ENCODE measurements at places on chromosomes 4 and X. TPM values are rescaled to one million over a fixed set of nuclear protein-coding genes. Genes with fewer than 3 reads are reported as not detected.

GRCh38 chr4:8095956-8096689, 62.5 kb downstream of the ABLIM2 start:
- no peak for DNase-seq

DNA sequence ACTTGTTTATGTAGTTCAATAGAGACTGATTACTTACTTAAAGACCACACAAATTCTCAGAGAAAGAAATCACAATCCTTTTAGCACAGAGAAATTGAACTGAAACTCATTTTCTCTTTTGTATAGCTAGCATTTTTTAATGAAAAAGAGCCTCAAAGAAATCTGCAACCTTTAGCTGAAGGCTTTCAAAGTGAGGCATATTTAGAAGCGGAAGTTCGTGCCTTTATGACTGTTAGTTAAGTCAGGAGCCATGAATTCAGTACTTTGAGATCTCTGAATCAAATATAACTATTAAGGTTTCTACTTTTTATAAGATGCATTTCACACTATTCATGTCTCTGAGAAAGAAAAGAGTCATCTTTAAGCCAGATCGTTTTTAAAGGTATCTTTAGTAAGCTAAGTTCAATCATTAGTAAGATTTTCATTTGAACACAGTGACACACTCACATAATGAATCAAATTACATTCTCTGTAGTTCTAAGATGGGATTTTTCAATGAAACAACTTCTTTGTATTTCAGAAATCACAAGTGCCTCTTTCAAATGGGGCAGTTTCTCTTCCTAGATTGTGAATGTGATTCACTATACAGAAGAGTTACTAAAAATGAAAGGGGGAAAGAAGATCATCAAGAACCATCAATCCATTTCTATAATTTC, 61.4 kb downstream of the SMARCA1 start:
- no peak for DNase-seq

DNA sequence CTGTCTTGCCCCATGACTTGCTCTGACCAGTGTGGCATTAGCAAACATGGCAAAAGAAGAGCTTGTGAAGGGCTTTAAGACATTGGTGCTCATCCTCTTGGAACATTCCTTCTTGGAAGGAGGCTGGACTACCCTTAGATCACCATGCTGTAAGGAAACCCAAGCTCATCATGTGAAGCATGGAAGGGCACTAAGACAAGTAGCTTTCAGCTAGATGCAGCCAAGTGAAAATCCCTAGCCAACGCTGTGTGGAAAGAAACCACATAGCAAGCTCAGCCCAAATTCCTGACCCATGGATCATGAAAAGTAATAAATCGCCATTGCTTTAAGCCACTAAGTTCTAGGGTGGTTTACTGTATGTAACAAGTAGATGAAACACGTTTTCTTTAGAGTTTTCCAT, 12.4 kb upstream of the PACRGL start:
- DNase-seq, result no peak

GRCh38 chrX:10512258-10512657, 108.1 kb downstream of the MID1 start:
- DNase-seq, result no peak

DNA sequence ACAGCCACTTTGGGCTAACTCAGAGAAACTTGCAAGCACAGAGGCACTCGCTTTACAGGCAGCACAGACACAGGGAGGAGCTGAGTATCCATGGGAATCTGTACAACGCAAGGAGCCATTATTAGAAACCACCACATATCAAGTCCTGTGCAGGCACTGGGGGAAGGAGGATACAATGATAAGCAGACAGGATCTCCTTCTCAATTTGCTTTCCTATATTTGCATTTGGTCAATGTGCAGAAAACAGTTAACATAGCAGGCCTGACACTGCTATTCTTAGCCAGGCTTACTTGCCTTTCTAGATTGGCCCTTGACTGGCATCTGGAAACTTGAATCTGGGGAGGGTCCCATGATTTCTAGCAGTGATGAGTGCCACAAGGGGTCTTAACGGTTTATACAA, 65.8 kb downstream of the TEC start:
- DNase-seq, result no peak

DNA sequence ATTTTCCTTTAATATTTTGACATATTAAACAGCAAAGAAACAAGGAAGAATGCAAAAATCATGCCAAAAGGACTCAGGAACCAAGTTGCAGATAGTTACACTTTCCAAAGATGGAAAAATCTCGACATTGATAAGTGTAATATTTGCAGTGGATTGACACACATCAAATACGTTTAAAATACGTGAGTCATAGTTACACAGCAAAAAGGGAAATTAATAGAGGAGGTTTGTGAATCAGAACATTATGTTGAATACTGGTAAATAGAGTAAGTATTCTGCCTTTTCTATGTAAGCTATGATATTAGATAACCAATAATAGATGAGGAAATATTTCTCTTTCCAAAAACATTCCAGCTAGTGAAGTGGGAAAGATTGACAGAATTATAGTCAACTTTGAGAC, 1761.3 kb upstream of the IGFBP7 start:
- DNase-seq, result no peak

DNA sequence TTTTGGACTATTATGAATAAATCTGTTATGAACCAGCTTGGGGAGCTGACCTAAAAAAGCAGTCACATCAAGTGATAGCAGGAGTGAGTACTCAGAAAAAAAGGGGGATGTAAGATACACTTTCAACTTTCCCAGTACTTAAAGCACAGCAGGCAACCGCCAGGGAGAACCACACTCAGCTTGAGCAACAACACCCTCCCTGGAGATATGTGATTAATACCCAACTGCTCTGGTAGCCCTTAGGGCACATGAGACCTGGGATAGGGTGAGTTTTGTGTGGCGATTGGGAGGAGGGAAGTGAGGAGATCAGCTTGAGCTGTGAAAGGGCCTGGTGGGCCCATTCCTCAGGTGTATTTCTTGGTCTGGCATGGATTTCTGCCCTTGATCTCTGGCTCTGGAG, 220.3 kb upstream of the SFRP2 start:
- DNase-seq, result no peak

GRCh38 chr4:120445186-120445585, 378.5 kb upstream of the MAD2L1 start:
- no peak for DNase-seq

DNA sequence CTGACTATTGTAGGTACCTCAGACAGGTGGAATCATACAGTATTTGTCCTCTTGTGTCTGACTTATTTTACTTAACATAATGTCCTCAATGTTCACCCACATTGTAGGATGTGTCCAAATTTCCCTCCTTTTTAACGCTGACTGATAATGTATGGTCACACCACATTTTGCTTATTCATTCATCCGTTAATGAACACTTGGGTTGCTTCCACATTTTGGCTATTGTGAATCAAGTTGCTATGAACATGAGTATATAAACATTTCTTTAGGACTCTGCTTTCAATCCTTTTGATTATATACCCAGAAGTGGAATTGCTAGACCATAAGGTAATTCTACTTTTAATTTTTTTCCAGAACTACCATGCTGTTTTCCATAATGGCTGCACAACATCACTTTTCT, 87.0 kb upstream of the NDP start:
- DNase-seq, result no peak

- no peak for DNase-seq
Measured at GRCh38 chr4:177511611-177512010, 69.4 kb upstream of the AGA start.

GRCh38 chr4:52037689-52038102, 403 bp downstream of the SGCB start:
- peak; percentile 17 for DNase-seq

- DNase-seq, result no peak
Measured at GRCh38 chr4:108166441-108167315, 2.1 kb downstream of the LEF1 start.

DNA sequence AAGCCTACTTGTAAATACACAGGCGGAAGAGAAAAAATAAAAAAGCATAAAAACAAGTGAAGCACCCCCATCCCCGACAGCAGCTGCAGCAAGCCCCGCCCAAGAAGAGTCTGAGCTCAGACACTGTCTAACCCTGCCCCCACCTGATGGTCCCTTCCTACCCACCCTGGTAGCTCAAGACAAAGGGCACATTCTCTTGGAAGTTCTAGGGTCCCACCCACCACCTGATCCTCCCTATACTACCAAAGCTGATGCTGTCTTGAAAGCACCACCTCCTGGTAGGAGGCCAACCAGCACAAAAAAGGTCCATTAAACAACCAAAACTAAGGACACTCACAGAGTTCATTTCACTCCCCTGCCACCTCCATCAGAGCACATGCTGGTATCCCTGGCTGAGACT, 308.2 kb downstream of the KLHL13 start:
- no peak for DNase-seq

DNA sequence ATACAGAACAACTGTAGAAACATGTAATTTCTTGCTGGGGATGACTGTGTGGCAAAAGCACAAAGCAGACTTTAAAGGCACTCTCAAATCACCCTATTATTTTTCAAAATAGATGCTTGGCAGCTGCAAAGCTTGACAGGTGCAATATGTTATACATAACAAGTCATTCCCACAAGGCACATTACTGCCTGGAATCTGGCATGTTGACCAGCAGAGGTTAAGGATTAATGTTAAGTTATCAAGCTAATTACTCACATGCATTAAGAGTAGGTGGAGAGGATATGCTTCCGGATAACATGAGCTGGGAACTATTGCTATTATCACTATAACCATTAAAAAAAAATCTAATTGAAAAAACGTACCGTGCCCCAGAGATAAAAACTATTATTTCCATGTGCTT, 17.8 kb downstream of the ANOS1 start:
- DNase-seq, result no peak

DNA sequence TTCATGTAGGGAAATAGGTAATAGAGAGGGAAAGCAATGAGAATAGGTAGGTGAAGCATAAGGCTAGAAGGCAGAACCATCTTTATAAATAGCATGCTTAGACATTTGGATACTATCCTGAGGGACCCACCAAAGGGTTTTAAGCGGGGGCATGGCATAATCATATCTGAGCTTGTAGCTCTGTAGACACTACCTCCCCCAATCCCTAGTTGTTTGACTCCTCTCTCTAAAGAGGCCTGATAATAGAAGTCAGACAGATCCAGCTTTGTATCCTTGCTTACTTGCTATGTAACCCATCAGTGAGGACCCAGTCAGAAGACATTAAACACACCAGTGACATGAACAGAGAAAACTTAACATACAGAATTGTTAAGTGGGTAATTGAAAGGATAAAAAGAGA, 58.7 kb downstream of the SCFD2 start:
- DNase-seq, result no peak

DNA sequence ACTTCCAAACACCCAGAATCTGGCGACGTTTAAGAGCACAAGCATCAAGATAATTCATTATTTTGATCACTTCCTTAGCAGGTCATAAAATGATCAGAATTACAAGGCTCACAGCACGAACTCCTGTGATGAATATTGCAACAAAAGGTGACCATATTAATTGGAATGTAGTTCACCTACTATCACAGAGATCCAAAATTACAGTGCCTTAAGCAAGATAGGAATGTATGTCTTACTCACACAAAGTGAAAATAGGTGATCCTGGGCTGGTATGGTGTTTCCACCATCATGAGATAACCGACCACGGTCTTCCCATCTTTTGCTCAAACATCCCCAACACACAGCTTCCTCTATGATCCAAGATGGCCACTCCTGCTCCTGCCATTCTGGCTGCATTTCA, 131.2 kb downstream of the SCFD2 start:
- DNase-seq, result no peak

DNA sequence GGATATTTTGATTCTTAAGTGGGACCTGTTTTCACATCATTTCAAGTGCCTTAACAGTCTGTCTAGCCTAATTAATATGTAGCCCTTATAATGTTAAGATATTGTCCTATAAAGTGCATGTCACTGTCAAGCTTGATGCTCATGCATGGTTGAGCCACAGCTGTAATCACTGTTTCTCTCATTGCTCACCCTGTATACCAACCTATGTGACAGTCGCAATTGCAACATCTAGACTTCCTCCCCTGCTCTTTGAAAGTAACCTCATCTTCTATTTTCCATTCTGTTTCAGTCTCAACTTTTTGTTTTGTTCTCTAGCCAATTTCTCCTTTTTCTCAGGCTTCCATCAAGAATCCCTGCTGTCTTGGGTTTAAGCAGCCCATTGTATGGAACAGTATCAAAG, 24.4 kb upstream of the MSL3 start:
- no peak for DNase-seq

GRCh38 chrX:101287402-101287801, 3.7 kb downstream of the TAF7L start:
- peak; percentile 22 for DNase-seq

- no peak for DNase-seq
Measured at GRCh38 chrX:68829582-68830418, 979 bp downstream of the EFNB1 start.

DNA sequence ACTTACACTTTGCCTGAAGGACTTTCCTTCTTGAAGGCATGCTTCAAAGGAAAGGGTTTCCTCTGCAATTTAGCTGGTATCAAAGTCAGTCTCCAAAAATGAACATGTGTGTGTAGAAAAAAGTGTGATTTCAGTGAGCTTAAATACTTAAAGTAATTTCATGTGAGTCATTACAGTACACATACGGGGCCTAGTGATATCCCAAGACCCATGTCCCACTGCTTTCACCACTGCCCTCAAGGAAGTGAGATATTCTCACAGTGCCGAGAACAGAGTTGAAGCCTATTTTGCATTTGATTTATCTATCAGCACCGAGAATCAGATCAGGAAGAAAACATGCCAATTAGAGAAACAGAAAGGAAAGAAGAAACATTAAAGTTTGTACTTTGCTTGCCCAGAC, 61.0 kb downstream of the CHST7 start:
- DNase-seq, result no peak

DNA sequence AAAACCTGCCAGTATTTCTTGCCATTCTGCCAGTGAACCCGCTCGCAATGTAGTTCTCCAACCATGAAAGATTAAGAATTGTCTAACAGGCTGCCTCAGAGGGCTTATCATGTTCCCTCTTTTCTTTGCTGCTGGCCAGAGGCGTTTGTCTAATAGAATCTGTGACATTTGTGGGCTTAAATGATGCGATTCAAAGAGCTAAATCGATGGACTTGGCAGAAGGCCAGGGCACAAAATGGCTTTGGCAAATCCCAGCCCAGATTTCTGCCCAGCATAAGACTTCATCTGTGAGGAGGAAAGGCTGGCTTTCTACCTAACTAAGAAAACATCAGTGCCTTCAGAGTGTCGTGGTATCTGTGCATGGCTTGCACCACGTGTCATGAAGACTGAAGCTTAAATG, 79.9 kb downstream of the TRPC5OS start:
- DNase-seq, result no peak

GRCh38 chrX:127764674-127765073, 287.5 kb downstream of the ACTRT1 start:
- no peak for DNase-seq

The ALB gene
- total RNA-seq, result 7.5 TPM

The TACR3 gene
- total RNA-seq, result not detected

The FATE1 gene
- total RNA-seq, result 5.5 TPM

The GRPR gene
- total RNA-seq, result 0.05 TPM

The POU4F2 gene
- total RNA-seq, result not detected

The ATP2B3 gene
- 0.09 TPM for total RNA-seq

The CETN2 gene
- total RNA-seq, result 25.3 TPM

The ENPEP gene
- 5.6 TPM for total RNA-seq

The PTCHD1 gene
- total RNA-seq, result 0.09 TPM

The SPATA4 gene
- total RNA-seq, result not detected

The PABPC1L2B gene
- not detected for total RNA-seq

The ABLIM2 gene
- total RNA-seq, result 1.0 TPM

The TMEM156 gene
- 15.0 TPM for total RNA-seq

The SLIT2 gene
- 2.8 TPM for total RNA-seq
